Stimulated activated CD8-positive, alpha-beta memory T cell treated with anti-CD3 and anti-CD28 coated beads, Interleukin-12 subunit alpha, Interleukin-12 subunit beta, amount 100 ng/mL, for 1 hour (primary cell): ENCODE measurements at places on chromosomes 11 and 22.
A peak's percentile ranks its signal among the peaks of the same experiment; 100 is the strongest.

- DNase-seq, result no peak
Measured at GRCh38 chr11:64360448-64360921, 1.5 kb downstream of the RPS6KA4 start.

GRCh38 chr11:14366936-14367335 is 8.0 kb upstream of the RRAS2 start:
- DNase-seq, result no peak

GRCh38 chr11:47488674-47489394 is 39.9 kb upstream of the RAPSN start:
- no peak for DNase-seq

DNA sequence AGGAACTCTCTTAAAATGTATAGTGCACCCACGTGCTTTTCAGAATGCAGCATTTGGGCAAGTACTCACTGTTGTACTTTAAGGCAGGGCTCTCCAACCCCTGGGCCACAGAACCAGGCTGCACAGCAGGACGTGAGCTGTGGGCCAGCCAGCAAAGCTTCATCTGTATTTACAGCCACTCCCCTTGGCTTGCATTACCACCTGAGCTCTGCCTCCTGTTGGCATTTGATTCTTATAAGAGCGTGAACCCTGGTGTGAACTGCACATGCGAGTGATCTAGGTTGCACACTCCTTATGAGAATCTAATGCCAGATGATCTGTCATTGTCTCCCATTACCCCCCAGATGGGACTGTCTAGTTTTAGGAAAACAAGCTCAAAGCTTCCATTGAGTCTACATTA is 3.0 kb downstream of the C11orf58 start:
- DNase-seq, result no peak

DNA sequence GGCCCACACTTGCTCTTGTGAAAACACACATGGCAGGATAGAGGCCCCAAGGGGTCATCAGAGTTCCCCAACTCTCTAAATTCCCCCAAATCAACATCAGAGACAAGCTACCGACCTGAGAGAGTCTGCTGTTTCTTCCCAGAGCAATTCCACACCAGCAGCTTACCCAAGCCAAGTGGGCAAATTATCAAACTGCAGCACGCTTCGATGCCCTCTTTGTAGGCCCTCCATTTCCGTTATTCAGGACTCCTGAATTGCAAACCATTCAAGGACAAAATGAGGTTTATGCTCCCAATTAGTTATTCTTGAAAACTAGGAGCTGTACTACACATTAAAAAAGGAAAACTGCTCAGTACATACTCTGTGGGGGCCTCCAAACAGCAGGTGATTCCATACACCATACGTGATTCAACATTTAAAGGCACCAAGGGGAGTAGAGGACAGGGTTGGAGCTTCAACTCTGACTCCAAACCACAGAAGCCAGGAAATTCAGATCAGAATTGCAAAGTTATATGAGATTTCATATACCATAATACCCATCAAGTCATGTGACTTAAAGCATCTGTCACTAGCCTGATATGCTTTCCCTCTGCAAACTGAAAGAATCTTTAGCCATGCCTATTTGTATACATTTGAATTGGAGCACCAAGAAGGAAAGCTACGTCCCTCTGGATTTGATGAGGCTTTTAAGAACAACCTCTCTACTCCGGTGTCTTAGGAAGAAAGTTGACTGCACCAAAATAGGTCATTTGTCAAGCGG is 234.8 kb downstream of the CADM1 start:
- DNase-seq, result no peak

- DNase-seq, result peak; percentile 45
Measured at GRCh38 chr11:35077709-35078469, 61.1 kb upstream of the CD44 start.

GRCh38 chr11:33640730-33641371 is 59.8 kb downstream of the C11orf91 start:
- DNase-seq, result no peak

- no peak for DNase-seq
Measured at GRCh38 chr11:83680321-83680720, 394.2 kb upstream of the CCDC90B start.

DNA sequence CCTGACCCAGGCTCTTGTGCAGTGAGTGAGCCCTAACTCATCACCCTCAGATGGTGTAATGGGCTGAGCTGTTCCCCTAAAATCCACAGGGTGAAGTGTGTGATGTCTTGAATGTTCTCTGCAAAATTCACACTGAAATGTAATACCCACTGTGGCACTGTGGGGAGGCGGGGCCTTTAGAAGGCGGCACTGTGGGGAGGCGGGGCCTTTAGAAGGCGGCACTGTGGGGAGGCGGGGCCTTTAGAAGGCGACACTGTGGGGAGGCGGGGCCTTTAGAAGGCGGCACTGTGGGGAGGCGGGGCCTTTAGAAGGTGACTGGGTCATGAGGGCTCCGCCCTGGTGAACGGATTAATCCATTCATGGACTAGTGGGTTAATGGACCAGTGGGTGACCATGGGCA is 33.0 kb downstream of the CHID1 start:
- no peak for DNase-seq

DNA sequence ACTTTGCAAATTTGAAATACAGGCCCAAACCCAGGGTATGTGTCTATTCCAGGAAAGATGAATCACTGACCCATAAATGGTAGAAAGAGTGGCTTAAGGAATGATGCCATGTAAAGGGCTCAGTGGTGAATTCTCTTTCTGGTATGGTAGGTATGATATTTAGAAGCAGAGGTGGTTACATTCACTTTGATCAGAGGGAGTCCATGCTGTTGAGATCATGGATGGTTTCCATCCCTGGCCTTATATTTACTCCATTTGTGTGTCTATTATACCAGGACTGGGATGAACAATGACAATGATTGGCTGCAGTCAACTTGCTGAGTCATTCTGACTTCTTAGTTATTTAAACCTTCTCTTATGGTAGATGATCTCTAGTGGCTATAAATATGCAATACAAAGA is 419.8 kb upstream of the LRRC4C start:
- no peak for DNase-seq

DNA sequence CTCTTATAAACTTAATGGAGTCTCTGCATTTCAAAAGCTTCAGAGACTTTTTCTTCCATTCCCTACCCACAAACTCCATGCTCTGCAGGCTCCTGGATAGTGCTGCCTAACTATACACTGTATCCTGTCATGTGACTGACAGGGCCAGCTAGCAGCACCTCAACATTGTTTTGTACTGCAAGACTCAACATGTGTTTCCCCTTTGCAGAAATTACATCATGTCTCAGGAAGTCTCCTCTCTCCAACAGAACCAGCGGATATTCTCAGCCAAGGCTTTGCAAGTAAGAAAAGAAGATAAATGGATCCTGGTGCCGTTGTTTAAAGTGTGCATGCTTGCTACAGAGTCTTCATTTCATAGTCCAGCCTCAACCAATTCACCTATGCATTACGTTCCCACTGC is 164.0 kb upstream of the UBASH3B start:
- DNase-seq, result no peak

DNA sequence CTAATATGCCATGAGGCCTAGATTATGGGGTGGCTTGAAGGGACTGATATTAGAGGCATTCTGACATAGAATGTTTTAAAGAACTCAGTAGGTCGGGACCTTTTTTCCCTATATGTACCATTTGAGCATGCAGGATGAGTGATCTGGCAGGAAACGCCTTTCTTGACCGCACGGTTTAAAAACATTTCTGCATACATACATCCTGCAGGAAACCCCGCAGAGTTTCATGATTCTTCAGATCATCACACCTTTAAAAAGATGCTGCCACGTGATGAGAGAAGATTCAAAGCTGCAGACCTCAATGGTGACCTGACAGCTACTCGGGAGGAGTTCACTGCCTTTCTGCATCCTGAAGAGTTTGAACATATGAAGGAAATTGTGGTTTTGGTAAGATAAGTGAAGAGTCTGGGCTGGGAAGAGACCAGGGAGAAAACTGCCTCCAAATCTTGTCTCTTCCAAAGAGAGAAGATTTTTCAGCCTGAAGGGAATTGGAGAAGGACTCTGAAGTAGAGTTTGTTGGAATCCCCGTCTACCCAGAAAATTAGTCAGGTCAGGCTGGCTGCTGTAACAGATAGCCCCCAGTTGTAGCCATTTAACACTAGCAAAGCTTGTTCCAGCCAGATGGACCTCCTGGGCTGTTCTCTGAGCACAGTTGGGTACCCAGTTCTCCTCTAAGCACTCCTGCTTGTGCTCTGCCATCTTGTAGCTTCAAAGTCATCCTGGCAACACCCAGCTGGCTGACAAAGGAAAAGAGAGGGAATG is 7.4 kb downstream of the RCN1 start:
- DNase-seq, result no peak

DNA sequence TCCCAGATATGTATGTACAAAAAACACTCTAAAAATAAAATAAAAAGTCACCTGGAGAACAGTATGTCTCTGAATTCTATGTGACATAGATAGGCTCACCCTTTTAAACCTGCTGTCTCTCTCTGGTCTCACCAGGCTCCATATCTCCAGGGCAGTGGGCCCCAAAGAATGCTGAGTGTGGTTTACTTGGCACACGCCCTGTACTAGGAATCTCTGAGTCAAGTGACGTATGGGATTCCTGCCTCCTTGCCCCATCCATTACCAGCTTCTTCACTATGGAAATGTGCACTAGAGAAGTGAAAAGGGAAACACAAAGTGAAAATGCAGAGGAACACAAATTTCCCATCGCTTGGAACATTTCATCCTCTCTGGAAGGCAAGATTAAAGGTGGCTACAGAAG is 722.2 kb upstream of the TENM4 start:
- no peak for DNase-seq

- no peak for DNase-seq
Measured at GRCh38 chr11:31655483-31655882, 145.9 kb downstream of the ELP4 start.

DNA sequence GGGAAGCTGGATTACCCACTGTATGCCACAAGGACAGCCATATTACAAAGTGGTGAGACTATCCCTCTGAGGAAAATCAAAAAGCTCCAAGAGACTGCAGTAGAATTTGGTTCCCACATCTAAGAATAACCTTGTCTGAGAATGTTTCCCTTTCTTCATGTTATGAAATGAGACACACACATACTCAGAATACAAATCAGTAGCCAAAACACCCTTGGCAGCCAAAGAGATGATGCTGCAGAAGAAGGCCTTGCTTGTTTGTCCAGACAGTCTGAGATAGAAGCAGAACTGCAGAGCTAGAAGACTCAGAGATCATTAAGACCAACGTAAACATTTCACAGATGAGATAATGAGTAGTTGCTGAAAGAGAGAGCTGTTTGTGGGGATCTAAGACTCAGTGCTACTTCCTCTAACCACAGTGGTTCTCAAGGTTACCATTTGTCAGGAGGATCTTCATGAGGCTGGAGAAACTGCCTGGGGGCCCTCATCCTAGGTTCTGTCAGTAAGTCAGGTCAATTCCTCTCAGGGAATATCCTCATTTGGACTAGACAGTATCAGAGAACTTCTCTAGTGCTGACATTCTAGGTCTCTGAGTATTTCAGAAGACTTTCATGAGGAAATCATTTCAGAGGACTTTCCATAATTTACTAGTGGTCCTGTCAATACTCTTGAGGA is 38.9 kb downstream of the RELT start:
- no peak for DNase-seq

DNA sequence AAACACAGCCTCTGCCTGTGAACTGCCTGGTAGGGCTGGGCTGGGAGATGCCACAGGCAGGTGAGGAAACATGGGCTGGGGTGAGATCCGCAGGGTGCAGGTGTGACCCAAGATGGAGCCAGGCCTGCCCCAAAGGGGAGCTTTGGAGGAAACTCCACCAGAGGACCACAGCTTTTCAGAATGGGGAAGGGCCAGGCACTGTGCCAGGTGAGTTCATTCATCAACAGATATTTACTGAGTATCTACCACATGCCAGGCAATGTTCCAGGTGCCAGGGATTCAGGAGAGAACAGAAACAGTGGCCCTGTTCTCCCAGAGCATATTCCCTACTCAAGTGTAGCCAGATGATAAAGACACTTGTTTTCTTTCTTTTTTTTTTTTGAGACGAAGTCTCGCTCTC is 11.2 kb downstream of the RTN4RL2 start:
- no peak for DNase-seq

GRCh38 chr11:1755692-1756561 is 5.5 kb upstream of the IFITM10 start:
- no peak for DNase-seq

- no peak for DNase-seq
Measured at GRCh38 chr11:22432291-22433093, 94.3 kb downstream of the SLC17A6 start.

DNA sequence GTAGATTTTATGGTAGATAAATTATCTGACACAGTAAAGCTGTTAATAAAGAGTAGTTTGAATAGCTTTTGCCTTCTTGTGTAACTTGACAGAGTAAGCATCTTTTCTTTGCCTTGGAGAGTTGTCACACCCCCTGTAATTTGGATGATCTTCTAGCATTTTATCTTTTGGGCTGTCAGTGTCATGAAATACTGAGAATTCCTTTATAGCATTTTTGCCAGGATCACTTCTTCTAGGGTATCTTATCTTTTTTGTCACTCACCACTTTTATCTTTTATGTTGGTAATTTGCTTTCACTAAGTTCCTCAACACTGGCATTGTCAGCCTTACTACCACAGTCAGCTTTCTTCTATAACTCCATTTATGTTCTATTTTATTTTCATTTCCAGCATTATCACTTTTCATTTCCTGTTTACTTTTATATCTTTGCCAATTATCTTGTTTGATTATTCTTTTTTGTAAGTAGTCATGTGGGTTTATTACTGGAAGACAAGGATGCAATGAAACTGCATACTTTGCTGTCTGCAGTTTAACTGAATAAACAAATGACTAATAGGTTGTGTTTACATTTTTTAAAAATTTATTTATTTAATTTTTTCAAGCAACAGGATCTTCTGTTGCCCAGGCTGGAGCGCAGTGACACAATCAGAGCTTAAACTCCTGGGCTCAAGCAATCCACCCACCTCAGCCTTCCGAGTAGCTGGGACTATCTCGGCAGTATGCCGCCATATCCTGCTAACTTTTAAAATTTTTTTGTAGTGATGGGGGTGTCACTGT is 28.1 kb upstream of the ACAT1 start:
- DNase-seq, result no peak

DNA sequence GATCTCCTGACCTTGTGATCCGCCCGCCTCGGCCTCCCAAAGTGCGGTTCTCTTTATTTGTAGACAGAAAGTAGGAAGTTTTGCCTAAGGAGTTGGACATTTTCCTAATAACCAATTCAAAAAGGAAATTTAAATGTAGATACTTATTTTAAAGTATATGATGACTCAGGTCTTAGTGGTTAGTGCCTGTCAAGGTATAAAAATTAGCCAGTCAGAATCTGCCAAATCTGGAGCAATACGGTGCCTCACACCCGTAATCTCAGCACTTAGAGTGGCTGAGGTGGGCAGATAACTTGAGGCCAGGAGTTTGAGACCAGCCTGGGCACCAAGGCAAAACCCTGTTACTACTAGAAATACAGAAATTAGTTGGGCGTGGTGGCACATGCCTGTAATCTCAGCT is 86.7 kb upstream of the RASSF10 start:
- no peak for DNase-seq

DNA sequence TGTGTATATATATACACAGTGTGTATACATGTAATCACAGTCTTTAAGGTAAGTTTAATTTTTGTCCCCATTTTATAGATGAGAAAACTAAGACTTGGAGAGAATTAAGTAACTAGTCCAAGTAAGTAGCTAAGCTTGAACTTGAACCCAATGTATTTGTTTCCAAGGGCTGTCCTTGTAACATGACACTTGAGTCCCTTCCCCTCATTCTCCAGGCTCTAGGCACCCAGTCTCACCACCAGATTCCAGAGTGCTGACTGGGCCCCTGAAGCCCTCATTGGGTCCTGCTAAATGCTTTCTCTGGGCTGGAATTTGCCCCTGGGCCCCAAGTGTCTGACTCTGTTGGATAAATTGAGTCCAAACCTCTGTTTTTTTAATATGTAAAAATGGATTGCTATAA is 45.5 kb downstream of the ADM start:
- no peak for DNase-seq

GRCh38 chr11:81913793-81914192 is 819.9 kb downstream of the FAM181B start:
- DNase-seq, result no peak
